ENCODE measurements at places on chromosomes 6 and 20.

- no peak for DNase-seq
Observed at GRCh38 chr20:35660122-35660937, 4.4 kb downstream of the CPNE1 start.

DNA sequence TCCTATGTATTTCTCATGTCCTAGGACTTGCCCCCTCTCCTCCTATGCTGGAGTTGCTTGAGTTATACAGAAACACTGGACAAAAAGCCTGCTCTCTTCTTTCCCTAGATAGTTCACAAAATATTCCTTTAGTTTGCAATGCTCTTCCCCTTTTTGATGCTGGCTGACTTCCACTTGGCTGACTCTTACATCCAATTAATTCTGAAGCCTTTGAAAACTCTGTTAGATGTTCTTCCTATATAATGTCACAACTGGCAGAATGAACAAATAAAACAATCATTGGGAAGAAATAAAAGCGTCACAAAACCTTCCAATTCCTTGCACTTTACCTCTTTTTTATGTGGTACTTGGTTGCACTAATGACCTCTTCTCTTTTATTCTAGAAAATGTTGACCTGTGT, 253.8 kb upstream of the CITED2 start:
- DNase-seq = no peak

DNA sequence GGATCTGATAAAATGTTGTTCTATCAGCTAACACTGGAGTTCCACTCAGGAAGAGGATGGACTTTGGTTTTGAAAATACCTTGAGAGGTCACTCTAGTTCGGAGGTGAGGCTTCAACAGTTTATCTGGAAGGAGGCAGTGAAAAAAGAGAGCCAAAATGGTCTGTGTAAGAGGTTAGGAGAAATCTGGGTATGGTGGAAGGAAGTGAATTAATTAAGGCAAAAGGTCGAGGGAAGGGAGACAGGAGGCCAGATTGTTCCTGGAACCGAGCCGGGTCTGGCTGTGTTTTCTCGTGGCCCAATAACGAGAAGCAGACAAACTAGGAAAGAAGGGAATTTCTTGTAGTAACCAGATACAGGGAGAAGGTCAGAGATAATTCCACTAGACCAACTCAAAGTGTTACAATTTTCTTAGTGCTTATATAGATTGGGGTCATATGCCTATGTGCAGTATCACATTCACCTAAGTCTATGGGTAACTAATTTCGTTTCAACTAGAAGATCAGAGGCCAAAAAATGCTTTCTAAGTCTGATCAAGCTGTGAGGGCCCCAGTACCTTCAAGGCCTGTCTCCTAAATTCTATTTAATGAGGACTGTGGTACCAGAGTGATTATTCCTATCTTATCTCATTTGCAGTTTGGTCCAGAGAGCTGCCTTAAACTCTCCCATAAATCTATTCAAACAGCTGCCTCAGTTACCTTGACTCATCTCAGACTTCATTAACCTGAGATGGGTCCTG, 96.0 kb upstream of the SNX9 start:
- no peak for DNase-seq

GRCh38 chr6:125002406-125002741, 40.1 kb downstream of the RNF217 start:
- no peak for DNase-seq

GRCh38 chr20:21145424-21145823, 19.5 kb downstream of the KIZ start:
- no peak for DNase-seq

DNA sequence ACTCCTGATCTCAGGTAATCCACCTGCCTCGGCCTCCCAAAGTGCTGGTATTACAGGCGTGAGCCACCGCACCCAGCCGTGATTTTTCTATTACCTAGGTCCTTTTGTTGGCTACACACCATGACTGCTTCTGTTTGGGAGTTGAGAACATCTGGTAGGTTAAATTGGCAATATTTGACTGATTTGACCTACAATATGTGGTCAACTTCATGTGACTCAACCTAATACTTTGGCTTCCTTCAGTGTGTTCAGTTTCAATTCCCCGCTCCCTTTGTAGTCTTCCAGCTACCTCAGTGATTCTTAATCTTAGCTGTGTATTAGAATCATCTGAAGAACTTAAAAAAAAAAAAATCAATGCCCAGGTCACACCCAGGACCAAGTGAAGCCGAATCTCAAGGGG, 47.4 kb downstream of the MYB start:
- DNase-seq = no peak

DNA sequence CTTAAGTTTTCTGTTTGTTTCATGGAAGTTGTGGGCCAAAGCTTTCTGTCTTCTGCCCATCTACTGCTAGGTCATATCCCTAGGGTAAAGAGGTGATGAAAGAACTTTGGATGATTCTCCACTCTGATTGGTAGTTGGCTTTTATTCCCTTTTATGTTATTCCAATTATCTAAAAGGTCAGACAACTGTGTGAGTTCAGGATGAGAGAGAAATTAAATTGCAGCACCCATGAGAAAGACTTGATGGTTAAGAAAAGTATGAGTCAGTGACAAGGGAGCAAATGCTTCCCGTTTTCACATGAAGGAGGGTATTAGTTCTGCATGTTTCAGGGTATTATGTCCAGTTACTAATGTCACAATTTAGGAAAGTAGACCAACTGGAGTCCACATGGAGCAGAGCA, 136.3 kb downstream of the CD109 start:
- no peak for DNase-seq

DNA sequence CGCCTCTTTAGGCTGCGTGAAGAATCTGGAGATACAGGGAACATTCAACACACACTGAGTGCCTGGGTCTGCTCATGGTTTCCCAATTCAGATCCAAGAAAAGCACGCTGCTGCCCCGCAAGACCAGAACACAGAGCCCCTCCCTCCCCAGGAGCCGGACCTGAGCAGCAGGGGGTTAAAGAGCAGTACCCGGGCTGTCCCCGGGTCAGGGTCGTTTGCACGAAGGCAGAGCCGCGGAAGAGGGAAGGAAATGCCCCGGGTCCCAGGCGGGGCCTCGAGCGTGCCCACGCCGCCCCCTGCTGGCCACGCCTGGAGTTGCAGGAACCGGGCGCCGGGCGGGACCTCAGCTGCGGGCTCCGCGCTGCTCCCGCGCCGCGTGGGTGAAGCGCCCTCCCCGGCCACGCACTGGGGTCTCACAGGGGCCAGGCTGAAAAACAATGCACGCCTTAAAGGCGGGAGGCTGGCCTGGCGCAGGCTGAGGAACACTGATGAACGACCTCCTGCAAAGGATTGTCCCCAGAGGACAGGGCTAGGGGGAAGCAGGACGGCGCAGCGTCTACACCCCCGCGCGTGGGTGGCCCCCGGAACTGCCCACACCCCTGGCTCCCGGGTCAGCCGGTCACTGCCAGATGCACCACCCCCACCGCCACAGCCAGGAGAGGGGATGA, 48.9 kb downstream of the ANKRD60 start:
- peak; percentile 61 for DNase-seq

GRCh38 chr20:21615617-21616080, 89.8 kb upstream of the PAX1 start:
- peak; percentile 34 for DNase-seq

DNA sequence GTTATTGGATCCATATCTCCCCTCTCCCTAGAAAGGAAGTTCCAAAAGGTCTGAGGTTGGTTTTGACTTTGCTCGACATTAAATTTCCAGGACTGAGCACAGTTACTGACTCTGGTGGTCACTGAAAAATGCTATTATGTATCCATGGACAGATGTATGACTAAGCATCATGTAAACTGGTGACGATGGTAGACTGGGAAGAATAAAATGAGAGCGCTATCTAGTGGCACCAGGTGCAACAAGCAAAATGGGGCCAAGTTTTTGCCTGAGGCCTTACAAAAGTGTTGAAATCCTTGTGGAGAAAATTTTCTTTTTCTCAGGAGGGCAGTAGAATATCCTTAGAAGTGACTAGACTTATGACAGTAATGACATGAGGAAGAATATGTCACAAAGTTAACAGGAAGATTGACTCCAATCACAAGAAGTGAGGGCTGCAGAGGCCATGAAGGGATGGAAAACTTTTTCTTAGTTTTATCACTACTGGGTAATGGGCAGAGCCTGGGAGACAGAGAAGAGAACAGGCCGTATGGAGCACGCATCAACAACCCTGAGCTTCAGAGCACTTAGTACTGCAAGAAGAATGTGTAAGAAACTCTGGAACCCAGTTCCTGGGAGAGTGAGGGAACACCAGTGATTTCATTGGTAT, 88.9 kb upstream of the ELOVL5 start:
- DNase-seq = peak; percentile 42

DNA sequence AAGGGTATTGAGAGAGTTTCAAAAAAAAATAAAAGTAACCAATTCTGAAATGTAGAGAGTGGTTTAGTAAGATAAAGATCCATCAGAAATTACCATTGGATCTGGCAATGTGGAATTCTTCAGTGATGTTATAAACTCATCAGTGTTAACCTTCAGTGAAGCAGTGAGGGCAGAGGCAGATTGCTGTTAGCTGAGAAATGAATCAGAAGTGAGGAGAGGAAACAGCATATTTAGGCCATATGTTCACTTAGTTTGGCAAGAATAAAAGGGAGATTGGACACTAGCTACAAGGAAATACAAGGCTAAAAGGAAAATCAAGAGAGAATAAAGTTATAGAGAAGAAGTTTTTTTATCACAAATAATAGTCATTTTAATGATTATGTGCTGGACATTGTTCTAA, 9.6 kb downstream of the KCNQ5 start:
- DNase-seq = no peak

DNA sequence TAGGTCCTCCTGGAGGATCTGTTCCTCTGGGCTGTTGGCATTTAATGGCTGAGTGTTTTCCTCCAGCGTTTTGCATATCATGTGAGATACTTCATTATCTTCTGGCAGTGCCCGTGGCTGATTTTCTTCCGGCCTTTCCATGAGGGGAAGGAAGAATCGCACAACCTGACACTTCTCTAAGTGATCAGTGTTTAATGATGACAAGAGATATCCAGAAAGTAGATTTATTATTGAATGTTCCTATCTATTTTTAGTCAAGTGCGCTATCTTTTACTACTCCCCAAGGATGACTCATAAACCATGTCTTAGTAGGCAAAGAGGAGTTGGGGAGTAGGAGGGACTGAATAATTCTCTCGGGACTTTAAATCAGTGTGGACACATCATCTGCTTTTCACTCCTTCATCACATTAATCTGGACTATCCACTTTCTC, 149.7 kb downstream of the PLCB4 start:
- DNase-seq = no peak

GRCh38 chr6:130034378-130035146, 16.2 kb downstream of the L3MBTL3 start:
- DNase-seq = no peak

GRCh38 chr6:52514514-52514913, 62.3 kb downstream of the TRAM2 start:
- DNase-seq = no peak

DNA sequence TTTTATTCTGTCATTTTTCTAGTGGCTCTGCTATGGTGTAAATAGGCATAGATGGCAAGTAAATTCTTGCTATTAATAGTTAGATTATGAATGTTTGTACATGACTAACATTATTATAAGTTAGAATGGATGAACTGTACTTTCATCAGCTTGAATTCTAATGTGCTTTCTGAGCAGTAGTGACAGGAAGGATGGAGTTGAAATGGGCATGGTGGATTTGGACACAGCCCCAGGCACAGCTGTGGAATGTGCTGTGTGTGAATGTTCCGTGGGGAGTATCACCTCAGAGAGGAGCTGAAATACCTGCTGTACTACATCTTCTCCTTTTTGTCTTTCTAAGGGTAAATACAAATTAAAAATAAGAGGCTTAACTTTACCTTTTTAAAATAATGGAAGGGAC, 66.8 kb downstream of the FBXO5 start:
- DNase-seq = no peak

- no peak for DNase-seq
Observed at GRCh38 chr6:20313051-20313450, 88.6 kb upstream of the E2F3 start.

GRCh38 chr6:162864911-162865310, 137.1 kb downstream of the PACRG start:
- DNase-seq = no peak

- peak; percentile 75 for DNase-seq
Observed at GRCh38 chr6:30483677-30484279, 5.5 kb upstream of the HLA-E start.

GRCh38 chr6:145547594-145548335, 187.6 kb downstream of the EPM2A start:
- DNase-seq = no peak

GRCh38 chr20:47332381-47333206, 23.9 kb downstream of the ZMYND8 start:
- DNase-seq = no peak

DNA sequence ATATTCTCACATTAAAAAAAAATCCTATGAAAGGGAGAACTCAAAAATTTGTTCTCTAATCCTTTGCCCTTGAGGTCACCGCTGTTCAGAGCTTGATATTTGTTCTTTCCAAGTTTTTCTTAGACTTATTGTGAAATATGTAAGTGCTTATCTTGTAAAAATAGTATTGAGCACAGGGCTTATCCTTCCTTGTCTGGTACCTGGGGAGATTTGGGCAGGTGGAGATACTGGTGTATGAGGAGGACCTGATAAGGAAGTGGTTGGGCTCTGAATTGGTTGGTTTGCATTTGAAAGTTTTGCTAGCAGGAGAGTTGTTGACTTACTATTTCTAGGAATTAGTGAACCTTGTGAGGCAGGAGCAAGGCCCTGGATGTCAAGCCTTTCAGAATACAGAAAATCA, 28.9 kb upstream of the ANKEF1 start:
- no peak for DNase-seq

DNA sequence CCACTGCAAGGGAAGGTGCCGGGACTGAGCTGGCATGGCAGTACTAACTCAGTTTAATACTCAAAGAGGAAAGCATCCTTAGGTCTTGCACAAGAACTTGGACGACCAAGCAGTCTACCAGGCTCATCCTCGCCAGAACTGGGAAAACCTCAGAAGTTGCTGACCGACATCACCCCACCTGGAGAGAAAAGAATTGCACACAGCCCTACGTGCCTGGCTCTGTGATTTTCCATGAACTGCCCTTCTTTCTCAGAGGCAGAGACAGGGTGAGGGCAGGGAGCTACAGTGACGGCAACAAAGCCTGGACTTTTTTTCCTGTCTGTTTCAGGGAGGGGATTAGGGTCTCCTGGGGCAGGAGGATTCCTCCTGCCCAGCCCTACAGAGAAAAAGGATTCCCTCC, 8.0 kb downstream of the JAG1 start:
- no peak for DNase-seq

DNA sequence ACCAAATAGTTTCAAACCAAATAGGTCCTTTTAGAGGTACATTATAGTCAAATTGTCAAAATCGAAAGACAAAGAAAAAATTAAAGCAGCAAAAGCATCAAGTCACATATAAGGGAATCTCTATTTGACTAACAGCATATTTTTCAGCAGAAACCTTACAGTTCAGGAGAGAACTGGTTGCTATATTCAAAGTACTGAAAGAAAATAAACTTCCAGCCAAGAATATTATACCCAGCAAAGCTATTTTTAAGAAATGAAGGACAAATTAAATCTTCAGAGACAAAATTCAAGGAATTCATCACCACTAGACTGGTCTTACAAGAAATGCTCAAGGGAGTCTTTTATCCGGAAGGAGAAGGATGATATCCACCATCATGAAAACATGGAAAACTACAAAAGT, 16.0 kb downstream of the WDR27 start:
- no peak for DNase-seq

All from CD4-positive, alpha-beta T cell treated with Interleukin-21 for 1 hour (primary cell).